Substantia nigra (tissue), 51 donors: ENCODE measurements at places on chromosomes 7 and 10.

- no peak for DNase-seq
Measured at GRCh38 chr7:140677496-140677895, 4.8 kb downstream of the ADCK2 start.

- DNase-seq, result no peak
Measured at GRCh38 chr7:20113427-20114027, 103.7 kb downstream of the MACC1 start.

GRCh38 chr7:29921404-29922010 lies 68.1 kb downstream of the SCRN1 start:
- no peak for DNase-seq

DNA sequence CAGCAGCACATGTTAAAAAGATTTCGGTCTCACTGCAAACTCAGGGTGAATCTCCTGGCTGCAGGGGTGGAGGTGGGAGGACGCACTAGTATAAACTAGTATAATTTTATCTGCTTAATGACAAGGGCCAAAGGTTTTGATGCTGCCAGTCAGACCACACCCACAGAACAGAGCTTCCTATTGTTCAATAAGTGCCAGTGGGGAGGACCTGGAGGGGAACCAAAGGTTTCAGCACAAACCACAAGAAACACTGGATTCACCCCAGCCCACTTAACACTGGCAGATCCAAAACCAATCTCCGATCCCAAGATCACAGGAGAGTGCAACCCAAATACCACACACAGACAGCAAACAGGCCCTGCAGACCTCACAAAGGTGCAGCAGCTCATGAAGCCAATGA lies 6.6 kb downstream of the VOPP1 start:
- DNase-seq, result no peak

DNA sequence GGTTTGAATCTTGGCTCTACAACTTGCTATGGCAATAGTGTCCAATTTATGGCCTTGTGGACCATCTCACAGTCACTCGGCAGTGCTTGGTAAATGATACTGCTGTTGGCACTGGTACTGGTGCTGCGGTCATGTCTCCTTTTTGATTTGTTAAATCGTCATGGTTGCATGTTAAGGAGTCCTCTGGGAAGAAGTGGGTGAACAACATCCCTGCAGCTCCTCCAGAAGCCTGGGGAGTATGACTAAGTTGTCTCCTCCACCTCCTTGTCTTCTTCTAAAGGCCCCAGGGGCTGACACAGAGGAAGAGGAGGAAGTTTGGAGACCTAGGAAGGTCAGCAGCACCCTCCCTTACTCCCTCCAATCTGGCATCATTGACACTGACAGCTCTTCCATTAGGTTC lies 8.5 kb downstream of the ITPRIP start:
- DNase-seq, result no peak

DNA sequence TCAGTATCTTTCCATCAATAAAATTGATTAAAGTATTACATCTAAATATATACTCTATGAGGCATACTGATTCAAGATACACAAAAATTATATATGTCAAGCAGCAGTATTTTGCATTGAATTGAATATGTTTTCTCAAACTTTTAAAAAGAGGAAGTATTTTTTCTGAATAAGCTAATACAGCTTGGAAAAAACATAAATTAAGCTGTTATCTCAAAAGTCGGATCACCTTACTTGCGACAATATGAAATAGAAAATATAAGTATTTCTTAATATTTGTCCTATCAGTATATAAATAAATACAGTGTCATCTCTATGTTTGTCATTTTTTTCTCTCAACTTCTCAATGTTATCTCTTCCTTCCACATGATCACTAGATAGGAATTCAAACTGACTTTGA lies 139.3 kb downstream of the MBL2 start:
- no peak for DNase-seq

- no peak for DNase-seq
Measured at GRCh38 chr7:130492523-130493274, 814 bp downstream of the MEST start.

DNA sequence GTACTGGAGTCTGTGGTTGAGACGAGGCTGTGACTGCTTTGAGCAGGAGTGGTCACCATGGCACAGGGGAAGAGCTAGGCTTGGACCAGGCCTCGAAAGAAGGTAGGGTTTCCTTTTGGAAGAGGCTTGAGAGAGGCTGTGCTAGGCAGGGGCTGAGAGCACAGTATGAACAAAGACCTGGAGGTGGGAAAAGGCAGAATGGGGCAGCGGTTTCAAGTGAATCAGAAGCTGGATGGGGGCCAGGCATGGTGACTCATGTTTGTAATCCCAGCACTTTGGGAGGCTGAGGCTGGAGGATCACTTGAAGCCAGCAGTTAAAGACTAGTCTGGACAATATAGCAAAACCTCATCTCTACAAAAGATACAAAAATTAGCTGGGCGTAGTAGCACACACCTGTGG lies 65.9 kb downstream of the CLIP2 start:
- no peak for DNase-seq

- DNase-seq, result no peak
Measured at GRCh38 chr7:156096771-156097538, 284.7 kb upstream of the SHH start.

DNA sequence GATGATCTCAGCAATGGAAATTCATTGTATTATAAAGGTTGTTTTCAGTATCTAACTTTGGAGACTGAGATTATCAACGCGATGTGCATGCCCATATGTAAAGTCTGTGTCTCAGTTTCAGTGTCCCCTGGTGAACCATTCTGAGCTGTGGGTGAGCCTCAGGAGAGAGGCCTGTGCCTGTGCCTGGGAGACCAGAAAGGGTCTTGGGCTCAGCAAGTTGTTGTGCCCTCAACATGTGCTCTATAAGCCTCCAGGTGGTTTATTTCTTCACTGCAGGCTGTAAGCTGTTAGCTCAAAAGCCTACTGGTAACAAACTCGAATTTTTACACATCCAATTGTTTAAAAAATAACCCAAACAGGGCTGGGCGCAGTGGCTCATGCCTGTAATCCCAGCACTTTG lies 151.9 kb downstream of the PKD1L1 start:
- DNase-seq, result no peak

GRCh38 chr10:42950606-42951485 lies 126.0 kb upstream of the RET start:
- no peak for DNase-seq

GRCh38 chr7:152737833-152738232 lies 21.7 kb upstream of the ACTR3B start:
- no peak for DNase-seq

DNA sequence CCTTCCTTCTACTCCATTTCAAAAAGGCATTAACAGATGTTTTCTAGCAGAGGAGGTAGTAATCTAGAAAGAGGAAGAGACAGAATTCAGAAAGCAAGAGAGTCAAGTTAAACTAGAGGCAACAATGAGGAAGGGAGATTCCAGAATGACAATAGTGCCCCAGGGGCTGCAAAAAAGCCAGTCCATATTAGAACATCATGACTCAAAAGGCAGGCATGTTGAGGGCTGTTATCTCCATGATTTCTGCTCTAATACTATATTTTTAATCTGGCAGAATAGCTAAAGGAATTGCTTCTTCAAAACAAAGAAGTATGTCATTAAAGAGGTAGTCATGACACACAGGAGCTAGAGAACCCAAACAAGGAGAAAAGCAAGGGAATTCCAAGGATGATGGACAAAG lies 599.6 kb downstream of the INHBA start:
- DNase-seq, result no peak

- no peak for DNase-seq
Measured at GRCh38 chr7:69217516-69218350, 380.5 kb upstream of the AUTS2 start.

- DNase-seq, result no peak
Measured at GRCh38 chr10:53765311-53765710, 992.7 kb upstream of the MBL2 start.

DNA sequence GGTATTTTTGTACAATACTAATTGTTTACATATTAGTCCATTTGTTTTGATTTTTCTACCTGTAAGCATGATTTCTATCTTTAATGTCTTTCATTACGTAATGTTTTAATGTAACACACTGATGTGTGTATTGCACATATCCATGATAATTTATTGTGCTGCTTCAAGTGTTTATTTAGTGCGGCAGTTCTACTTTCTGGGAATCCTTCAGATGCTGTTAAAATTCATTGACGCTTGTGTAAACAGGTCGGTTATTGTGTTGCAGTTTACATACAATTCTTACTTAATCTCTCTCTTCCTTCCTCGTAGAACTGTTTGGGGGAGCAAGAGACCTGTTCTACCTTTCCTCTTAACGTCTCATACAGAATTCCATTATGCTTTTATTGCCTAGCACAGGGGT lies 6.9 kb downstream of the TMEM60 start:
- DNase-seq, result no peak

DNA sequence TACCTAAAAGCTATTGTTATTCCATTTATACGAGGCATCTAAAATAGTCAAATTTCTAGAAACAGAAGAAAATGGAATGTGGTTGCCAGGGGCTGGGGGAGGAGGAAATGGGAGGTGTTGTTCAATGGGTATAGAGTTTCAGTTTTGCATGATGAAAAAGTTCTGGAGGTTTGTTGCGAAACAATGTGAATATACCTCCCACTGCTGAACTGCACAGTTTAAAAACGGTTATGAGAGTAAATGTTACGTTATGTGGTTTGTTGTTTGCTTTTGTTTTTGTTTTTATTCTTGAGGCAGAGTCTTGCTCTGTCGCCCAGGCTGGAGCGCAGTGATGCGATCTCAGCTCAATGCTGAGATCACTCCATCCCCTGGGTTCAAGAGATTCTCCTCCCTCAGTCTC lies 64.9 kb upstream of the NRBF2 start:
- DNase-seq, result no peak

DNA sequence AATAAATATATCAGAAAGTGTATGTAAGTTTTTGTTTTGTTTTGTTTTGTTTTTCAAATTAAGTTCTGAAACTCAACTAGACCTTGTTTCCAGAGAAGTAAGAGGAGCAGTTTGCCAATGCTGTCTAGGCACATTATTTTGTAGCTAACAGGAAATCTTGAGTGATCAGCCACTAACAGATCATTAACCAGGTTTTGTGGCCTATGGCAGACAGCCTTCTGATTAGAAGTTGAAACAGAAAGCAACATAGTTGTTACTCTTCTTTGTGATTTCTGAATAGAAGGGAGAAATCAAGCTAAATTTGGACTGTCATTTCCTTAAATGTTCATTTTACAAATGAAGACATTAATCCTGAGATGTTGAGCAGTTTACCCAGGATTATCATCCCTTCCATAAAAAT lies 142.6 kb downstream of the PLXDC2 start:
- no peak for DNase-seq

GRCh38 chr10:132387764-132388210 lies 9.2 kb upstream of the PWWP2B start:
- DNase-seq, result no peak

- peak; percentile 7 for DNase-seq
Measured at GRCh38 chr10:15035385-15036301, 8.1 kb upstream of the OLAH start.

DNA sequence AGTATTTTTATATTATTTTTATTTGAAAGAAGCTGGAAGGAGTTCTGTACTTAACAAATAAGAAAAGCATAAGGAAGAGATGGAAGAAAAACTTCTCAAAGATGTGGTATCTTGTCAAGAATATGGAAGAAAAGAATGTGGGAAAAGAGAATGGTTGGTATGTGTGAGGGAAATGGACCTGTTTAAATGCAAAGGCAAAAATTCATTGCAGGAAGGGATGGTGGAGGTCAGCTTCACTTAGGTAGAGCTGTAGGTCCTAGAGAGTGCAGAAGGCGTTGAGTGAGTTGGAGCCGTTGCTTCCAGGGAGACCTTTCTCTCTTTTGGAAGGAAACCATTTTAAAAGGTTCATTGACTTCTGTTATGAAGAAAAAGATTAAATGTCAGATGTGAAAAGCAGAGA lies 107.3 kb downstream of the EXOC4 start:
- DNase-seq, result no peak

- no peak for DNase-seq
Measured at GRCh38 chr7:142999793-143000192, 27.1 kb downstream of the OR9A2 start.

DNA sequence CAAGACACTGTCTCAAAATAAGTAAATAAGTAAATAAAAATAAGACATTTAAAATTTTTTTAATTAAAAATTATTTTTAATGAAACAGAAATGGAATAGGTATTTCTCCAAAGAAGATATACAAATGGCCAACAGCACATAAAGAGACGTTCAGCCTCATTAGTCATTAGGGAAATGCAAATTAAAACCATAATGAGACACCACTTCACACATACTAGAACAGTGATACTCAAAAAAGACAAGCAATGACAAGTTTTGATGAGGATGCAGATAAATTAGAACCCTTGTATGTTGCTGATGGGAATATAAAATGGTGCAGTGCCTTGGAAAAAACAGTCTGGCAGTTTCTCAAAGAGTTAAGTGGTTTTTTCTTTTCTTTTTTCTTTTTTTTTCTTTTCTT lies 26.5 kb upstream of the C10orf67 start:
- no peak for DNase-seq

DNA sequence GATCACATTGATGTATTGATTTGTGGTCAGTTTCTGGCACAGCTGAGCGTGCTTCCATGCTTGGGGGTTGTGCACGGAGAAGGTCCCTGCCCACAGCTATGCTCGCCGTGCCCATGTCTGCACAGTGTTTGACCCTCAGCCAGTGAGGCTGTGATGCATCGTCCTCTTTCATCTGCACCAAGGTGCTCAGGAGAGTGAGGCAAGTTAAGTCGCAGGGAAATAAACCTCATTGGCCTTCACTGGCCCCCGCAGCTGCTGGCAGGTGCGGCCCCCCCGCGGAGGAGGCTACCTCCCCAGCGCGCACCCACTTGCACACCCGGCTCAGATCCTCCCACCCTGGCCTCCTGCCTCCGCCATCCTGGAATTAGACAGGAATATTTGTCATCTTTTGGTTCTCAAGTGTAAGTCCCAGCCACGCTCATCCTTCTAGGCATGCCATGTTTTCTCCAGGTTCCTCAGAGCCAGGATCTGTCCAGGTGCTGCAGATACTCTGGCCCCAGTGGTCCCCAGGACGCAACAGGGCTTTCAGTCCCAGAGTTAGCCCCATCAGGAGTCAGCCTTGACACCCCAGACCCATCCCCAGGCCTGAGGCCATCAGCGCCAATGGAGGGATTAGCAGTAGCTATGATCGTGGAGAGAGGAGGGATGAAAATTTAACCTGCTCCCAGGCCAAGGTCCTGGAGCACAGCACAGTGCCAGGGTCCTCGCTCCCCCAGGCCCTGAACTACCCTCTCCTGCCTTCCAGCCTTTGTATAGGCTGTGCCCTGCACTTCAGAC lies 93.7 kb downstream of the OAT start:
- no peak for DNase-seq

GRCh38 chr7:132461032-132461592 lies 115.2 kb downstream of the PLXNA4 start:
- DNase-seq, result no peak

DNA sequence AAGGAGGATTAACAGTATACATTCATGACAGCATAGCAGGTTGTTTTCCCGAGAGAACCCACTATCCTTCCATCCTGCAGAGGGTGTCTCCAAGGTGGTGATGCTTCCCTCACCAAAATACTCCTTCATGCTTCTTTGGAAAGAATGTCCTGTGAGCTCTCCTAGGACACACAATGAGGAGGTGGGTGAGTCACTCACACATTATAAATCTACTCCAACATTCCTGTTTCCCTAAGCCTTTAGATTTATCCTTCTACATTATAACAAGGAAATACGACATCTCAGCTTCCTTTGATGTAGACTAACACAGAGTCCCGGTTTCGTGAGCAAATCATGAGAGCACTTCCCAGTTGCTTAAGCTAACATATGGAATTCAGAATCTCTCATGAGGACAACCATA lies 689.7 kb upstream of the CELF2 start:
- DNase-seq, result no peak
